ENCODE measurements at places on chromosomes 6 and 20. TPM values are rescaled to one million over a fixed set of nuclear protein-coding genes. Genes with fewer than 3 reads are reported as not detected.

DNA sequence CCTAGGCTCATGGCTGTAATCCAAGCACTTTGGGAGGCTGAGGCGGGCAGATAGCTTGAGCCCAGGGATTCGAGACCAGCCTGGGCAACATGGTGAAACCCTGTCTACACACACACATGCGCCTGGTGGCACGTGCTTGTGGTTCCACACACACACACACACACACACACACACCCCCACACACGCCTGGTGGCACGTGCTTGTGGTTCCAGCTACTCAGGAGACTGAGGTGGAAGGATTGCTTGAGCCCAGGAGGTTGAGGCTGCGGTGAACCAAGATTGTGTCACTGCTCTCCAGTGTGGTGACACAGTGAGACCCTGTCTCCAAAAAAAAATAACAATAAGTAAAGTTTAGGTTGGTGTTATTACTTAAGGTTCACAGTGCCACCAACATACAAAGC, 165.8 kb downstream of the ZFAND3 start:
- no peak for DNase-seq

SEMG1 gene
- total RNA-seq = not detected

GRCh38 chr6:132101535-132101934, 150.4 kb upstream of the CCN2 start:
- DNase-seq = no peak

DNA sequence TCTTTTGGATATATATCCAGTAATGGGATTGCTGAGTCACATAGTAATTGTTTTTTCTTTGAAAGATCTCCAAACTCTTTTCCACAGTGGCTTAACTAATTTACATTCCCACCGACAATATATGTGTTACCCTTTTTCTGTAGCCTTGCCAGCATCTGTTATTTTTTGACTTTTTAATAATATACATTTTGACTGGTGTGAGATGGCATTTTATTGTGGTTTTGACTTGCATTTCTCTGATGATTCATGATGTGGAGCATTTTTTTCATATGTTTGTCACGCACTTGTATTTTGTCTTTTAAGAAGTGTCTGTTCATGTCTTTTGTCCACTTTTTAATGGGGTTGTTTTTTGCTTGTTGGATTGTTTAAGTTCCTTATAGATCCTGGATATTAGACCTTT, 58.9 kb upstream of the OPRM1 start:
- DNase-seq = no peak

GRCh38 chr6:52213127-52213526, 27.0 kb downstream of the IL17A start:
- no peak for DNase-seq

DNA sequence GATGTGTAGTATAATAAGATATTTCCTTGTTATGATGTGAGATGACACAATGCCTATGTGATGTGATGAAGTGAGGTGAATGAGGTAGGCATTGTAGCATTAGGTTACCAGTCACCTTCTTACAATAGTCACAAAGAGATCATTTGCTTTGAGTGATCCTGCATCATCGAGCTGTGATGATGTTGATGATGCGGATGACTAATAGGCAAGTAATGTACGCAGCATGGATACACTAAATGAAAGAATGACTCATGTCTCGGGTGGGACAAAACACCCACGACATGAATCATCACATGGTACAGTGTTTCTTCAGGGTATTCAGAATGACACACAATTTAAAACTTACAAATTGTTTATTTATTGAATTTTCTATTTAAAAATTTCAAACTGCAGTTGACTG, 806.3 kb upstream of the GJE1 start:
- DNase-seq = peak; percentile 96

CCDC170 gene
- not detected for total RNA-seq

DNA sequence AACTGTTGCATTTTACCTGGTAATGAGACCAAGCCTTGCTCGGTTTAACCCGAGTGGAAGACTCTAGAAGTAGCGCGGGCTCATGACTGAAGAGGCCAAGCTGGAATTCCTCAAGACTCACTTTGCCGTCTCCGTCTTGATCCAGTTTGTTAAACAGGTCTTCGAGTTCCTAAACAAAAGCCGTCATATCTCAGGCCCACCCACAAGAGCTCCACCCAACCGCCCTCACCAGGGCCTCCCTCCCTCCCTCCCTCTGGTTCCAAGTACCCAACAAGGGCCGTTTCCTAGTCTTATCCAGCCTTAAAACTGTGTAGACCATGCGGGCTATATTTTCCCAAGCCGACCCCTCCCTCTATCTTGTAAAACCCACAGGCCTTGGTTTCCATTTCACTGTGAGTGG, 81.4 kb downstream of the NINL start:
- no peak for DNase-seq

MYLK2 gene
- total RNA-seq = 8.5 TPM

DNA sequence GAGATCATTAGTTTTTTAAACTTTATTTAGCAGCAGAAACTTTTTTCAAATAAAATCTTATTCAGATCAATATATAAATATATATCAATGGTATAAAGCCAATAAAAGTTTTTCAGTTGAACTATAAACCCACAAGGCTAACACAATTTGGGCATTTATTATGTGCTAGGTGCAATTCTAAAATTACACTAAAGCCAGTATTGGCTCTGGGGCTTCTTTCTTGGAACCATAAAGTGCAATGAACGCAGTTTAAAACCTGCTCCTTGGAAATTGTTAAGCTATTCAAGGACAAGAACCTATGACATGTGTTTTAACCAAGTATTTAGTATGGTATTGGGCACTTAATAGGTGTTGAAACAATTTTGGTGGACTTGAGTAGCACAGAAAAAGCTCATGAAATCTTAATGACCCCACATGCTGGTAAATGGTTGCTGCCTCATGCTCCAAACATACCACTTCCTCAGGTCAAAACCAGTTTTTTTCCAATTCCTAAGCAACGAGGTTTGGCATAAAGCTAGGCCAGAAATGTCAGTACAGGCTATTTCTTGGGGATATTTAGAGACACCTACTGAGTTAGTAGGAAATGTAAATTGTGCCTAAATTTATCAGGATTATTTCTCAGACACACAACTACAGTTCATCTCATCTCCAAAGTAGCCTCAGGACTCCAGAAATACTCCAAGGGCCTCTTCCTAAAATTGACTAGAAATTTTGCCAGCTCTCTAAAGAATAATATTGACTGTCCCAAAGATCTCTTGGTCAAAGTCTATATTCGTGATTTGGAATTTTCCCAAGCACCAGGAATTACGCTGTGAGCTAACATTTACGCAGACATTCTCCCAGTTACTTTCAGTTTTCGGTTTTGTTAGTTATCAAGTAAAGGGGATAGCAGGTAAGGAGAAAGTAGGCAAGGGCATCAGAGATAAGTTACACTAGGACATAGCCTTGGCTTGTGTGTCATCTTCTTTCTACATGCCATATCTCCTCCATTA, 90.9 kb upstream of the LGSN start:
- DNase-seq = no peak

DNA sequence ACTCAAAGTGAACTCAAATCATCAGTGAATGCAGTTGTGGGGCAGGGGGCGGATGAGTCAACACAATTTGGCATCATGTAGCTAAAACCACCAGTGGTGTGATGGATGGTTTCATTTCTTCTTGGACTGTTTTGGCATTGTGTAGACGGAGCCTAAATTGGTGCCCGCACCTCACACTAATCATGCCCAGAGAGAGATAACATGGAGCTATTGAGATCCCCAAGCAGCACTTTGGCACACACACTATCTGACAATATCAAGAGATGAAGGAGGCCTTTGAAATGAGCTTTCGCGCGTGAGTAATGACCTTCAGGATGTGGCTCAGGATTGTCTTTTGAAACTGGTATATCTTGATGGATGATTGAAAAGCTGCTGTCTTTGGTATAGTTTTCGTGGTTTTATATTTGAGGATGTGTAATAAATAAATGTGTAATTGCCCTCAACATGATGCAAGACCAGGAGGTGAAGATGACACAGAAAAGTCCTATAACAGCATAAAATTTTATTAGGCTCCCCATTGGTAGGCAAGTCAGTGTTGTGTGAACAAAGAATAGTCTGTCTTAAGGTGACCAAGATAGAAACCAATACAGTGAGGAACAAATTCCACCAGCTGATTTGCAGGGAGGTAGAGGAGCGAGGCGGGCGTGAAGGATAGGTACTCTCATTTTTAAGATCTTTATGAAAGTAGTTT, 174.2 kb downstream of the TSHZ2 start:
- DNase-seq = no peak

All from dermis blood vessel endothelial cell (primary cell).